ENCODE measurements at places on chromosomes 1 and 21.

- no peak for DNase-seq
These were observed 146.4 kb upstream of the GALNT2 start for GRCh38 chr1:229920683-229921082.

DNA sequence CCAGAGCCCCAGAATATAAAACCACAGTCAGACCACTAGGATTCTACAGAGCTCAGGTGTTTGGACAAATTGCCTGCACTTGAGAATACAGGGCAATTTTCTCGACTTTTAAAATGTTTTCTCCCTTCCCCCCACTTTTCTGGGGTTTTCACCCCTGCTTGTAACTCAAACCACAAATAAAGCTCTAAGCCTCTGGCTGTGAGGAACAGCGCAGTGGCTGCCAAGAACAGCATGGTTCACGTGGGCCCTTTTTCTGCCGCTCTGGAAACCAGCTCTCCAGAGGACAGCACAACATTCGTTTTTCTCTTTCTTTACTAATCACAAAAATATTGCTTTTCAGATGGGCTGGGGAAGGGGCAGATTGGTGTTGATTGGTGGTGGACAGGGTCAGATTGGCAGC is 102.2 kb upstream of the JUN start:
- DNase-seq: peak; percentile 86

DNA sequence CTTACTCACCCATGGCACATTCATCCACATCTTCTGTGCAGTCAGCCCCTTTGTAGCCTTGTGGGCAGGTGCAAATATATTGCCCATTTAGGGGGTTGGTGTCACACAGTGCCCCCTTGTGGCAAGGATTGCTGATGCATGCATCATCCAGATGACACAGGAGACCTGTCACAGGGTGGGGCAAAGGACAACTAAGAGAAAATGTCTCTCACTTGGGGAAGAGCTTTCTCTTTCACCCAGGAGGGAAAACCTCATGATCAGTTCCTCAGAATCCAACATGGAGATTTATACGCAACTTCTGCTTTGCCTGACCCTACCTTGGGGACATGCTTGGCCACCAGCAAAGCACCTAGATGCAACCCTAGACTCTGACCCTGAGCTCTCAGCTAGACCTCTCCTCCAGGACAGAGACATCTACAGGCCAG is 71.8 kb upstream of the ADAM30 start:
- peak; percentile 65 for DNase-seq

DNA sequence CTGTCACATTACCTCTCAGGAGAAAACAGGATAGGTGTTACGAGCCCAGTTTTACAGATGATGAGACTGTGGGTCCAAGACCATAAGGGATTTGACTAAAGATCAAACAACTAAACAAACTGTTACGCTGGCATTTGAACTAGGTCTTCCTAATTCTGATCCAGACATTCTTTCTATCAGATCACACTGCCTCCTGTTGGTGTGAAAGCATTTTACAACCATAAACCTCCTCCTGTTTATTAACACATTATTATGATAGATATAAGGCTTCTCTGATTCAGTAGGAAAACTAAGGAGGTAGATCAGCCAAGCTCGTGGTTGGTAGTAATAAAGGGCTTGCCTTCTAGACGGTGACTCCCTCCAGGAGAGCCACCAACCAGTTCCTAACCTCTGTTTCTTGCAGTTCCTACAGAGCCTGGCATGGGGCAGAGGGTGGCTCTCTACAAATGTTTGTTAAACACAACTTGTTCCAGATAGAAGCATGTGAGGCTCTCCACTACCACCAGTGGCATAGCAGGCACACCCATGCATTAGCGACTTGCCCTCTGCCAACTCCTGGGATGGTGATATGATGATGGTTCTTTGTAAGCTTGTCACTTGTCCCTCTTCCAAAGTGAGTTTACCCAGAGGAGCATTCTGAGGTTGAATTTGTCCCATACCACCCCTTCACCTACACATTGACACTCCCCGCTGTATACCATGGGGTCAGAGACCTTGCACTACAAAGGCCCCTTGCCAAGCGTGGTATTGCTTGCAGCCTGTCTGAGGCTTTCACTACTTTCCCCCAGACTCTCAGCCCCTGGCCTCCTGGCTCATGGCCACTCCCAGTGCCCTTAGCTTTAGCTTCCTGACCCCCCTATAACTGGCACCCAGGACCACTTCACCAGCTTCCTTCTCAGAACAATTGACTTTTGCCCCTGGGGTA is 96.4 kb upstream of the HOOK1 start:
- DNase-seq: no peak

GRCh38 chr1:246658567-246658966 is 65.6 kb upstream of the SCCPDH start:
- DNase-seq: no peak

DNA sequence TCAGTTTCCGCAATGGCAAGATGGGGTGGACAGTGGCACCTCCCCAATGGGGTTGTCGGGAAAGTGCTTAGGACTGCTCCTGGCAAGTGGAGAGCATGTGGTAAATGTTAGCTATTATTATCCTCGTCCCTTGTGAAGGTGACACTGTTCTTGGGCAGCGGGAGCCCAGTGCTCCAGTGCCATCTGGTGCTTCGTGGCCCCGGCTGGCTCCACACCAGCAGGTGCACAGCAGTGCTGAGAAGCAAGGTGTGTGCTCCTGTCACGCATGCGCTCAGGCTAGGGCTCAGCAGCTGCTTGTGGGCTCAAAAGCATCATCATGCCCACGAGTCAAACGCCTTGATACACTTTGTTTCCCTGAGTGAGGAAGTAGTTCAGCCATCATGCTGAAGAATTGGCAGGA is 24.9 kb upstream of the KCNC4 start:
- no peak for DNase-seq

GRCh38 chr1:8702472-8702849 is 115.0 kb downstream of the RERE start:
- DNase-seq: no peak

- DNase-seq: no peak
These were observed 19.5 kb upstream of the ZFYVE9 start for GRCh38 chr1:52122384-52122783.

GRCh38 chr1:206808615-206809014 is 36.3 kb upstream of the IL10 start:
- DNase-seq: no peak

DNA sequence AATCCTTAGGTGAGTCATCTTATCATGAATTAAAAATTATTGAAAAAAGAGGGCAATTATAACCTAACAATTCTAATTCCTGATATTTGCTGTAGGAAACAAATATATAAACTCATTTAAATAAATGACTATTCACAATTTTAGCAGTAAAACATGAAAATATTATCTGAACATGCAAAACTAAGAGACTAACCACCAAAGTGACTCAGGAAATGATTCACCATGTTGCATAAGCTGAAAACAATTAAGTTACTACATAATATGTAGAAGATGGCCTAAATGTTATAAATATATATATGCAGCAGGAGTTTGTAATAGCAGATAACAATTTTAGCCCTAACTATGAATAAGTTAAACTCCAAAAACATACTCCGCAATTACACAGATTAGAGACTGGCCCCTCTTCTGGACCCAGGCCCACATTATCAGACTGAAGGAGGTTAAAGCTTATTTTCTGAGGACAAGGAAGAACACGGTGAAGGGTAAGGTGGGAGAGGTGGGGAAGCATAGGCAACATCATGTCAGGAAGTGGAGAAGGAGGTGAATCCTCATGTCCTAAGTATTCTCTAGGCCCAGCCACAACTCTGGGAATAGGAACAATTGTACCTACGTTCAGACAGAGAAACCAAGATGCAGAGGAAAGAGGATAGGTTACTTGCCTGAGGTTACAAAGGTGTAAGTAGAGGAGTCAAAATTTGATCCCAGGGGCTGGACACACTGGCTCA is 15.6 kb upstream of the AIM2 start:
- no peak for DNase-seq

DNA sequence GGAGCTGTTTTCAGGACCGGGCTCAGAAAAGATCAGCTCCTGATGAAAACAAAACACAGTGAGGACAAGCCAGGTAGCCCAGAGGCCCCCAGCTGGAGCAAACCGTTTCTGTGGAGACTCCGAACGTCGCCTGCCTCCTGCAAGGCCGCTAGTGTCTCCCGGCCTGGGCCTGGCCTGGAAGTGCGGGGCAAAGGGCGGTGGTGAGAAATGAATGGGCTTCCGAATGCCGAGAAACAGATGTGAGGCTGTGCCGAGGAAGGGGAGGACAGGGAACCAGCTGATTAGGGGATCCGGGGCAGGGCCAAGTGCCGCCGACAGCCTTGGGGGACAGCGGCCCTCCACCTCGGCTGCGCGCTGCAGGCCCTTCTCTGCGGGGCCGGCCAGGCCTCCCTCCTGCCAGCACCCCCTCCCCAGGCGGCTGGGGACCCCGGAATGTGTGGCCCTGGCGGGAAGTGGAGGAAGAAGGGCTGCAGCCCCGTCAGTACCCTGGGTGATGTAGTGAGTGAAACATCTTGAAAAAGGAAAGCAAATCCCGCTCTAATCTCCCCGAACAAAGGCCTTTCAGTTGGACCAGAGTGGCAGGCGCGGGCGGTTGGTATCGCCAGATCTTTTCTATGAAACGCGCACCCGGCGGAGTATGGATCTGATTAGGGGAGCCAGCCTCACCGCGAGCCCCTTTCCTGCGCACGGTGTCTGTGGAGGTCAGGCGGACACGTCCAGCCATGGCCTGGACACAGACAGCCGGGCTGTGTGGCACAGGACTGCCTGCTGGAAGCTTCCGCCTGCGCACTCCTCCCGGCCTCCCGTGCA is 52.6 kb downstream of the PRDM16 start:
- no peak for DNase-seq

DNA sequence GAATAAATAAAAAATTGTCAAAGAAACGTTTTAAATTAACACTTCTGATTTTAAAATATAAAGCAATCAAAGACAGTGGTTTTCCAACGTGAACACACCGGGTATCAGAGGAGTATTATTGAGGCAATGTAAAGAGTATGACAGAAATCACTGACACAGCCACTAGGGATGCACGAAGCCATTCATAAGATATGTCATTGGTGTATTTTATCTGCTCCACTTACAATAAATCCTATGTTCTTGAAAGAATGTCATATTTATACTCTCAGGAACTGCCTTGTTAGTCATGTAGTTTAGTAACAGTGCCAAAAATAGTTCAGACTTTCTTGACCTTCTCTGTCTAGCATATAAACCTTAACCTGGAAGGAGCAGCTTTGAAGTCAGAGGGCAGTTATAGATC is 835.0 kb upstream of the NCAM2 start:
- no peak for DNase-seq

DNA sequence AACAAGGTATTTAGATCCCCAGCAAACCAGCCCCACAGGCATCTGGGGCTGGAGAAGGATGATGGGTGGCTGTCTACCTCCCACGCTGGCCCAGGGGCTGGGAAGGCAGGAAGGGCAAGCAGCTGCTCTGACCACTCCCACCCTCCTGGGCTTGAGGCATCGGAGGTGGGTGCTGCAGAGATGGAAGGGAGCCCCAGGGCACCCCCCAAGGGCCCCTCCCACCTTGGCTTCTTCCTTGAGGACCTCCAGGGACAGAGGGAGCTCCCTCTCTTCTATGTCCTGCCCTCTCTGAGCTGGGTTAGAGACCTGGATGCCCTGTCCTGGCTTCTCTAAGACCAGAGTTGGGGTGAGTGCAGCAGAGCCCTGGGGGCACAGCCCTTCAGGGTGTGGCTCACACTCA is 3.1 kb downstream of the CD52 start:
- no peak for DNase-seq

DNA sequence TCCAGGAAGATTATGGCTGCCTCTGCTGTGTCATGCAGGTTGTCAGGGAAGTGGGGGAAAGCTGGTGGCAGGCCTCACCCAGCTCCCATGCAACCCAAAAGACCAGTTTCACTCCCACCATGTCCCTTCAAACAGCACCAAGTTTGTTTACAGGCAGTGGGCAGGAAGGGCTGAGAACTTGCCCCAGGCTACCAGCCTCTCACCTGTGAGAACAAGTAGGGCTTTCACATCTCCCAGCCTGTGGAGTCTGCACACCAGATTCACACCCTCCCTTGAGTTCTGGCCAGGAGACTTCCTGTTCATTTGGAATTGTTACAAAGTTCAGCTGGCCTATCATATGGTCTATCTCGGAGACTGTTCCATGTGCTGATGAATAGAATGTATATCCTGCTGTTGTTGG is 27.8 kb downstream of the RPAP2 start:
- no peak for DNase-seq

GRCh38 chr1:91754816-91755580 is 131.0 kb downstream of the TGFBR3 start:
- DNase-seq: no peak

- DNase-seq: peak; percentile 30
These were observed 6.1 kb downstream of the CERS2 start for GRCh38 chr1:150968491-150968890.

DNA sequence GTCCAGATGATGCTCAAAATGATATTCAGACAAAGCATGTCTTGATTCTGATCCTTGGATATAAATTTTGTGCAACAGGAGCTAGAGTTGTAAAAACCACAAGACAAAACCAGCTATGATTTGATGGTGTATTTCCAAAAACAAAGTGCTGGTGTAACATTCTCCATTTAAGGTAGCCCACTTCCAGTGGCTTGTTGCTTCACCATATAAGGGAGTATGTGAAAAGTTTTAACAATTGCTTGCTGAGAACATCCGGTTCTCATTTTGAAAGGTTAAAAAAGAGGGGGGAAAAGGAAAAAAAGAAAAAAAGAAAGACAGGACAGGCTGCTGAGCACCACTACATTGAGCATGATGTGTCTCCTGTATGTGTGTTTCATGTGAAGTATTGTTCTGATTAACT is 123.6 kb downstream of the MACF1 start:
- DNase-seq: no peak

DNA sequence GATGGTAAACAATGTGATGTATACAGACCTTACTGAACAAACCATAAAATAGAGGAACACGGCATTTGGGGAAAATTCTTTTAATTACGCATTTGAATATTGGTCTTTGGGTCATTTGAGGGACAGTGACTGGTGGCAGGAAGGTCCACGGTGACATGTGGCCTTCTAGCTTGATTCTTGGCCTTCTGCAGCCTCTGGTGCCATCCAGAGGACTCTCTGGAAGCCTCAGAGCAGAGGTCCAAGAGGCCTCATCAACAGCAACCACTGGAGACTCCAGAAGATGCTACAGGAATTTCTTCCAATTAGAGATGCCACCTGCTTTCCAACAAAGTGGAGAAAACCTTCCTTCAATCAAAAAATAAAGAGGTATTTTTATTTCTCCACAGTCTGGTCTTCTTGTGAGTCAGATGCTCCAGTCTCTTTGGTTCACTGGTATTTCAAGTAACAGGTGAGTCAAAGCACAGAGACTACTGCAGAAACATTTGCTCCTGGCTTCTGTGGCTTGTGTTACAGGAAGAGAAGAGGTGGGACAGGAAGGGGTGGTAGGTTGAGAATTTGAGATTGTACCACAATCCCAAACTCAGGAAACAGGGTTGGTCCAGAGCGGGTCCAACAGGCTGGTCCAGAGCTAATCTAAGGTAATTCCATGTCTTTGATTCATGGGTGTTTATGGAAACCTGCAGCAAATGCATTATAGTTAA is 2.7 kb upstream of the F5 start:
- DNase-seq: no peak

DNA sequence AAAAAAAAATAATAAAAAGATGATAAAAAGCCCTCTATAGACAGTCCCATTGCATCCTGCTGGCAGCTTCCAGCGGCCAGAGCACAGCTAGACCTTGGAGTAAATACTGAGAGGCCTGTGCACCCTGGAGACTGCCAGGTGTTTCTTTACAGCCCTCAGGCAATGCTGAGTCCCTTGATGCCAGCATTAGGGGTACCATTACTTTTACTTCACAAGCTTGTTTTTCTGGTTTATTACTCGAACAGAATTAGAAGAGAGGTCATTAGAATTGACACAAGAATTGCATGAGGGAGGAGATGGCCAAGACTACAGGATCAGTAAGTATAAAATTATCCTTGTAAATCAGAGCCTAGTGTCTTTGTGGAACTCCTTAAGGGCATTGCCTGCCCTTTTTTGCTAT is 43.6 kb downstream of the AKNAD1 start:
- no peak for DNase-seq

GRCh38 chr1:151158326-151158725 is 1.9 kb downstream of the TNFAIP8L2 start:
- peak; percentile 21 for DNase-seq
